ENCODE measurements at places on chromosomes 13 and 19.

DNA sequence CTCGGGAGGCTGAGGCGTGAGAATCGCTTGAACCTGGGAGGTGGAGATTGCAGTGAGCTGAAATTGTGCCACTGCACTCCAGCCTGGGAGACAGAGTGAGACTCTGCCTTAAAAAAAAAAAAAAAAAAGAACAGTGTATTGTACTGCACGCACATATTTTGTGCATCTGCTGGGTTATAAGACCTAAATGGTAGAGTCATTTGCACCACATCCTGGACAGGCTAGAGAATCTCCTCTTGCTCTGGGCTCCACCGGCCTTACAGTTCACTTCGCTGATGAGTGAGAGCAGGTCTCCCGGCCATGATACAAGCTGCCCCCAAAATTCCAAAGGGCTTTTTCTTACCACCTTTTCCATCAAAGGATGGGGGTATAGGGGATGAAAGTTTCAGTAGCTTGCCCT is 7.2 kb upstream of the SAE1 start:
- DNase-seq: no peak

- DNase-seq: no peak
Observed at GRCh38 chr13:112968910-112969691, at the start of gene MCF2L. Gene MCF2L, plus strand, starts transcription at chr13:112969214. Its CDS starts 166 bp downstream, at chr13:112969380.

DNA sequence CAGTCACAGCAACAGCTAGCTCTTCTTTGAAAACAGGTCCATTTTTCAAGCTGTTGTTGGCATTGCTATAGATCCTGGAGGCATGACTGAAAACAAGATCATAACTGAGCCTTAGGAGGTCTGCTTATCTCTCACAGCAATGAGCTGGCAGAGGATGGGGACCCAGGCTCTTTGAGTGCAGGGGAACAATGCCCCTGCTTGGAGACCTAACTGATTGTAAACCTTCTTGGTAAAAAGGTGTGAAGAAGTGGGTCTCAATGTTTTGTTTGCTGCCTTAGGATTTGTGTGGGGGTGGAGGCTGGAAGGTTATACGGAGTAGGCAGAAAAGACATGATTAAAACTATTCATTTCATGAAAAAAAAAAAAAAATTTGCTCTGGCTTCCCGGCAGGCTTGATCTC is 94.6 kb downstream of the EFNB2 start:
- no peak for DNase-seq

DNA sequence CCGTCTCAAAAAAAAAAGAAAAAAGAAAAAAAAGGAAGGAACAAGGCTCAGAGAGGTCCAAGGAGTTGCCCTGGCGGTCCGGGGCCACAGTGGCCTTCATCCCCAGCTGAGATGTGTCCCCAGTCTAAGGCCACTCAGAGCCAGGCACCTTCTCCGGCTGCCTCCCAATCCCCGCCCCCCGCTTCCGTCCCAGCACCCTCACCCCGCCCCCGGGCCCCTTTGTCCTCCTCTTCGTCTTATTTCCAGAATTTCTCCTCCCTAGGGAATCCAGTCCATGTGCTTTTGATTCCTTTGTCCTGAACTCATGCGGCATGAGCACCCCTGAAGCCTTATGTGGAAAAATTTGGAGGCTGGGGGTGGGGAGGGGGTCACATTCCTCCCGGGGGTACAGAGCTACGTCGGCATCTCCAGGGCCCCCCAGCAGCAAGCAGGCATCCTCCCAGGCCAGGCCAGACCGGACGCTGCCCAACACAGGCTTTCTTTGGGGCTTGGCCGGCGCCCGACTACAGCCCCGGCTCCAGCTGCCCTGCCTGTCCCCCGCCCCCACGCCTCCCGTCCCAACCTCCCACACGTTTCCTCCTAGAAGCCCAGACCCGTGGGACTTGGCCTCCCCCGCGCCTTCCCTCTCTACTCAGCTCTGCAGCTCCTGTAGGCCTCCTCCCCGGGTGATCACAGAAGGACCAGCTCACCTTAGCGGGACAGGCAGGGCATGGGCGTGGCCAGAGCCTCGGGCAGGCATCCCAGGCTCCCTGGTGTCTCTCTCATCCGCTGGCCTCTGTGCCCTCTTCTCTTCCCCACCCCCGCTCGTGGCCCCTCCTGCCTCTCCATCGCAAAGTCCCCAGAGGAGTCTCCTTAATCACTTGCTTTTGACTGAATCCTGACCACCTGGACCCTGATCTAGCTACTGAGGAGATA is 17.8 kb upstream of the ADGRE5 start:
- DNase-seq: no peak

DNA sequence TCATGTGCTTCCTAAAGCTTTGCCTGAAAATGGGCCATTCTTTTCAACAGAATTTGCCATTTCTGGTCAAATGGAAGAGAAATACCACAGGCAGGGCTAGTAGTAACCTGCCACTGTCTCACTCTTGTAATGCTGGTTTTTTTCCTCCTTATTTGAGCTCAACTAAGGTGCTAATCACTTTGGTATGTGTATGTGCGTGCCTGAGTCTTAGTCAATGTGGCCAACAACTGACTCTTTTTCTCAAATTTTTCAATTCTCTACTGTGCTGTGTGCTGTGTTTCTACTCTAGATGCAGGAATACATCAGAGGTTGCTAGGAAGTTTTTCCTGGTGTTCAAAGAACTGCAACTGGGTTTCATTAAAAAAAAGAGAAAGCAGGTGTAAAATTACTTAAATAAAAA is 870.2 kb downstream of the EFNB2 start:
- DNase-seq: peak; percentile 9

GRCh38 chr13:34611671-34612070 is 330.4 kb upstream of the NBEA start:
- DNase-seq: no peak

DNA sequence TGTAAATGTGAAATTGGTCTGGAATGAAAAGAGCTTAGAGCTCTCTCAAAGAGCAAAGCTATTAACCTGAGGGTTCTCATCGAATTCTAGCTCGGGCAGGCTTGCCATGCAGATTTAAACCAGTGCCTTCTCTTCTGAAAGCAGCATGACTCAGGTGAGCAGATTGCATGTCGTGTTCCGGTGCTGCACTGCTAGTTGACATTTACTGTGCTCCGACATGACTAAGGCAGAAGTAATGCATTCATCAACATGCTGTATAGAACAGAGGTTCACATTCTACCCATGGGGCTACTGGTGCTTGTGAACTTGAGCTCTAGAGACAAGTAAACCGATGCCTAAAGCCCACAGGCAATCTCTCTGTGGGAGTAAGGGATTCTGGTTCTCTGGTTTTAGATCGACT is 947.7 kb downstream of the EFNB2 start:
- DNase-seq: no peak
